Natural killer cell (primary cell): ENCODE measurements at places on chromosomes 4 and X.

DNA sequence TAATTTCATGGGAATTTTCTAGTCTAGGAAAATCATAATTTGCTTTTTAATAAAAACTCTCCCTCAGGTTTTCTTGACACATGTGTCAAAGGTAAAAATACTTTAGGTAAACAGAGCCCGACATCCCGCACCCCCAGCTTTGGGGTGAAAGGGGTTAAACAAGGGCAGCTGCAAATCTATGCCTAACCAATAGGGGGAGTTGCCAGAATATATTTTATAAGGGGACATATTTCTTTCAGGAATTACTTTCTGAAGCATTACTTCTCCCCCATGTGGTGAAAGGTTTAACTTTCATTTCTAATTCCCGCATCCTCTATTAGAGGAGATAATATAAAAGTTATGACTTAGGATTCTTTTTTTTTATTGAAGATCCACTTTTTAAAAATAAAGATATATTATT lies 53.9 kb upstream of the HEPH start:
- no peak for DNase-seq

DNA sequence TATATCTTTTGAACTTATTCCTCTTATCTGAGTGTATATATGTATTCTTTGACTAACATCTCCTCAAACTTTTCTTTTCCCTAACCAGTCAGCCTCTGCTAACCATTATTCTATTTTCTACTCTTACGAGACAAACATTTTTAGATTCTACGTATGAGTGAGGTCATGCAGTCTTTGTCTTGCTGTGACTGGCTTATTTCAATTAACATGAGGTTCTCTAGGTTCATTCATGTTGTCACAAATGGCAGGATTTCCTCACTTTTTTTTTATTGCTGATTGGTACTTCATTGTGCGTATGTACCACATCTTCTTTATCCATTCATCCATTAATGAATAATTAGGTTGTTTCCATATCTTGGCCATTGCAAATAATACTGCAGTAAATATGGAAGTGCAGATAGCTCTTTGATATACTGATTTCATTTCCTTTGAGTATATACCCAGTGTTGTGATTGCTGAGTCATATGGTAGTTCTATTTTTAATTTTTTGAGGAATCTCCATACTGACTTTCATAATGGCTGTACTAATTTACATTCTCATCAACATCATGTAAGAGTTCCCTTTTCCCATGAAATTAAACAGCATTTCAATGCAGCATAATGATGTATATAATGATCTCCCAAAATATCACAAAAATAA lies 80.1 kb downstream of the HS3ST1 start:
- DNase-seq = no peak

DNA sequence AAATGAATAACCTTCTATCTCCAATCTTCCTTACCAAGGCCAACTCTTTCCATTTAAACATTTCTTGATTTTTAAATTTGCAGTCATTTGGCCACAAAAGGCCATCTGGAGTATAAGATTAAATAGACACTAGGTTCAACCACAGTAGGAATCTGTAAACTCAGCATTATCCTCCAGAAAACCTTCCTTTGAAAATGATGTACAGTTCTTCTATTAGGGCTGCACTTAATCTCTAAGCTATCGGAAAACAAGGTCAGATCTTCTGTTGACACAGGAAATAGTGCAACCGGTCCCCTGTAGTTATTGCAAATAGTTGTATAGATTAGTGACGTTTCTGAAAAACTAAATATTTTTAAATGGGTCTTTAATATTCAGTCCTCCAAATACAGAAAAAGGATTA lies 359.0 kb upstream of the ATOH1 start:
- DNase-seq = no peak

DNA sequence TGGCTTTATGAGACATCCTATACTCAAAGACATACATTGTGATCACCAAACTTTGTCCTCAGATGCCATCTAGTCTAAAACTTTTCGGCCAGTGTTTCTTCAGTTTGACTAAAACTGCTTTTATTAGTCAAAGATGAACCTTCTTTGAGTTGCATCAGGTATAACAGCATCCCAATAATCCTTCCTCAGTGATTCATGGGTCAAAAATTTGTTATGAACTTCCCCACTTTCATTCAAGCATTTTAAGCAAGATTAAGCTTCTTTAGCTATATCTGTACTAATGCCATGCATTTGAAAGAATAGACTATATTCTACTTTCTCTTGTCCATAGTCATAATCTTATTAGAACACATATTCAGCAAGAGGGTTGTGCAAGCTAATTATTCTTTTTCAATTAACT lies 1070.4 kb upstream of the ADGRL3 start:
- DNase-seq = no peak

- no peak for DNase-seq
Observed at GRCh38 chrX:118522230-118522926, 26.8 kb downstream of the DOCK11 start.

- DNase-seq = no peak
Observed at GRCh38 chr4:35697210-35697736, 547.0 kb downstream of the ARAP2 start.

DNA sequence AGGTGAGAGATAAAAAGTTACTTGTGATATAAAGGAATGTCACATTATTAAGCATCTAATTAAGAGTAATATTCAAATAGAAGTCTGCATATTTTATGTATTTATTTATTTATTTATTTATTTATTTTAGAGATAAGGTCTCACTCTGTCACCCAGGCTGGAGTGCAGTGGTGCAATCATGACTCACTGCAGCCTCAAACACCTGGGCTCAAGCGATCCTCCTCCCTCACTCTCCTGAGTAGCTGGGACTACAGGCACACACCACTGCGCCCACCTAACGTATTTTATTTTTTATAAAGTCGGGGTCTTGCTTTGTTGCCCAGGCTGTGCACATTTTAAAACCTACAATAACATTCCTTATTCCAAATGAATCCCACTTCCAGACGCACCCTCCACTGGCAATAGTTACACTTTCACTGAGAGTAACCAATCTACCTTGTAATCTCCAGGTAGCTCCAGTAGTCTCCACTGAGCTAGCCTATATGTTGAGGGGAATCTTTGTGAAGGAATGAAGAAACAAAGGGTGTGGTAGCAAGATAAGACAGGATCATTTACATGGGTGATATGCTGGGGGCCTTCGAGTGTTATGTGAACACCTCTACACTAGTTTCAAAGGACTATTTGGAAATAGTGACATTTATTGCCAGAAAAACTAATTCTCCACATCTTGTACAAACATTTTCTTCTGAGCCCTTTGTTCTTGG lies 11.9 kb downstream of the SH3D19 start:
- no peak for DNase-seq

DNA sequence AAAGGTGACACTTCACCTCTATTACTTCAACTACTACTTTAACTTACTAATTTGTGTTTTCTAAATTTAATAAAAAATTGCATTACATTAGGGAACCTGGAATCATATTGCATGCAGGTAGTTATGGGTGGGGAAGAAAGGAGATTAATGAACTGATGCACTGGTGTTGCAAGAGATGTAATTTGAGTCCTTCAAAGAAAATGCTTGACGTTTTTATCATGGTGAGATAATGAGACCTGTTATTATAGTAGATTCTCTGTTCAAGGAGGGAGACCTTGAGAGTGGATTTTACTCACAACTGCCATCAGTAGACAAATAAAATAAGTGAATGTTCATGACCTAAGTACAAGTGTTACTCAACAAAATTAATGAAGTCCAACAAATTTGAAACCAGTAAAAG lies 26.4 kb upstream of the MED14 start:
- no peak for DNase-seq

GRCh38 chrX:18026166-18026565 lies 165.1 kb upstream of the RAI2 start:
- no peak for DNase-seq

DNA sequence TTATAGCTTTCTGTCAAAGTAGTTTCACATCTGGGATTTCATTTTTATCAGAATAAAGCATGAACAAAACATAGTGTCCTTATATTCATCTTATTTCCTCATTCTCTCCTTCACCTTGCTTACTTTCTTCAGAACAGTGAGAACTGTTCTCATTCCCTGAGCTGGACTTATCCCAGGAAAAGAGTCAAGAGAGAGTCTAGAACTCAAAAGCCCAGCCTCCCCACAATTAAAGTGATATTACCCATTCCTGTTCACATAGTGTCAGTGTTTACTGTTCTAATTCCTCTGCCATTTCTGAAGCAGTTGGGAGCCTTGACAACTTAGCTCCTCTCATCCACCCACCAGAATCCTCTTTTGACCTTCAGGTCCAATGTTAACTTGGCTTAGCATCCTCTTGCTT lies 42.9 kb downstream of the RASSF6 start:
- DNase-seq = no peak

GRCh38 chr4:128371876-128372275 lies 84.3 kb upstream of the PGRMC2 start:
- no peak for DNase-seq

- DNase-seq = no peak
Observed at GRCh38 chr4:108725457-108725856, 37.4 kb downstream of the ETNPPL start.

GRCh38 chr4:107719207-107719921 lies 670 bp downstream of the PAPSS1 start:
- DNase-seq = no peak
